ENCODE measurements at places on chromosomes 12 and 14.

- DNase-seq = no peak
Measured at GRCh38 chr12:42386308-42386707, 60.3 kb downstream of the PPHLN1 start.

DNA sequence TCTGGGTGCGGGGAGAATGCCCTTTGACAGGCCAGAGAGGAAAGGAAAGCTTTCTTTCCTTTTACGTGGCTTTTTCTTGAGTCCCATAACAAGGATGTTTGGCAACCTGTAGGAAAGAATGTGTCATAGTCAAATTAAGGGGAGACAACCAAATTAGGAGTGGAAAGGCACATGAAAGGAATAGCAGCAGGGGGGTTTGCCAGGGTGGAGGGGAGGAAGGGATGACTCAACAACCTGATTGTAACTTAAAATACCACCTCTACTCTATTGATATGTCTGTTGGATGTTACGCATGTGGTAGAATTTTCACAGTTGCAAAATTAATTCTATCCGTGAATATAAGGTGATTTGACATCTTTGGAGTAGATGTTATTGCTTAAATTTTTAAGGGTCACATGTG is 28.5 kb upstream of the MYBPC1 start:
- DNase-seq = no peak

DNA sequence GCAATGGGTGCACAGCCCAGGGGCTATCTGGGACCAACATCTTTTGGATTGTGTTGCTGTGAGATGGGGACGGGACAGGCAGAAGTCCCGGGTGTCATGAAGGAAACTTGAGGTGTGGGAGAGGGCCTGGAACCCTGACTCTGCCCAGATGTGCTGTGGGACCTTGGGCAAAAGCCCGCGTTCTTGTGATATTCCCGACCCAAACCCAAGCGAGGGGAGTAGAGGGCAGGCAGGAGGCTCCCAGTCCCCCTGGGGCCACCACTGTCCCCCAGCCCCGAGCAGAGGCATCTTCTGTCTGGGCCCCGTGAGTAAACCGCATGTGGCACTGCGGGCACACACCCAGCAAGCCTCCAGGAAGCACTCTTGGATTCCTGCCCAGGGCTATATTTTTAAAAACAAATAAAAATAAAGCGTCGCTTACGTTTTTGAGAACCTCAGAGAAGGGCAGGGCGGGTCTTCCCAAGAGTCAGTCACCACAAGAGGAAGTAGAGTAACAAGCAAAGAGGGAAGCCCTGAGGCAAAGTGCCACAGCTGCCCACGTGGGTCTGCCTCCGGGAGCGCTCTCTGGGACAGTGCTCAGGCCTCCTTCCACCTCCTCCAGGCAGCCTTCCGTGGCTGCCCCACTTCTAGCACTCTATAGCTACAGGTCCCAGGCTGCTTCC is 39.5 kb downstream of the BEGAIN start:
- DNase-seq = no peak

DNA sequence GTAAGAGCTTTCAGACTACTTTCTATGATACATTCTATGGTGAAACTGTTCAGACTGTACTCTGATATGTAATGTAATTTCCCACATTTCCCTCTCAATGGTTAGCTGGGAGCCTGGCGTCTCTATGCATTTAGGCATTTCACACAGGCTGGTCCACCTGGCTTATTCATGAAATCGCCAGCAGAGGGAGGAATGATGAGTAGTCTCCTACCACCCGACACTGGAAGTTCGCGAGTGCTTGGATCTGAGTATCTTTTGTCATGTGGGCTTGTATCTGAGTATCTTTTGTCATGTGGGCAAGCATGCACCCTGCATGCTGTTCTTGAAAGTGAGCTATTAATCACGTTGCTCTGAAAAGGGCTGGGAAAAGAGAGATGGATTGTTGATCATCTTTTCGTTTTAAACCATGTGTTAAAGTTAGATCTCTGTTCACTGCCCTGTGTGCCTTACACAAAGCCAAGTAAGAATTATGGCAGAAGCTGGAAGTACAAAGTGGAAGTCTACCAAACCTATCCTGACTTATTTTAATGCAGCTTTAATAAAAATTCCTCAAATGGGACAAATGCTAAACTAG is 235.0 kb downstream of the ATP23 start:
- no peak for DNase-seq

- no peak for DNase-seq
Measured at GRCh38 chr14:105898482-105899010, 372.2 kb downstream of the TMEM121 start.

DNA sequence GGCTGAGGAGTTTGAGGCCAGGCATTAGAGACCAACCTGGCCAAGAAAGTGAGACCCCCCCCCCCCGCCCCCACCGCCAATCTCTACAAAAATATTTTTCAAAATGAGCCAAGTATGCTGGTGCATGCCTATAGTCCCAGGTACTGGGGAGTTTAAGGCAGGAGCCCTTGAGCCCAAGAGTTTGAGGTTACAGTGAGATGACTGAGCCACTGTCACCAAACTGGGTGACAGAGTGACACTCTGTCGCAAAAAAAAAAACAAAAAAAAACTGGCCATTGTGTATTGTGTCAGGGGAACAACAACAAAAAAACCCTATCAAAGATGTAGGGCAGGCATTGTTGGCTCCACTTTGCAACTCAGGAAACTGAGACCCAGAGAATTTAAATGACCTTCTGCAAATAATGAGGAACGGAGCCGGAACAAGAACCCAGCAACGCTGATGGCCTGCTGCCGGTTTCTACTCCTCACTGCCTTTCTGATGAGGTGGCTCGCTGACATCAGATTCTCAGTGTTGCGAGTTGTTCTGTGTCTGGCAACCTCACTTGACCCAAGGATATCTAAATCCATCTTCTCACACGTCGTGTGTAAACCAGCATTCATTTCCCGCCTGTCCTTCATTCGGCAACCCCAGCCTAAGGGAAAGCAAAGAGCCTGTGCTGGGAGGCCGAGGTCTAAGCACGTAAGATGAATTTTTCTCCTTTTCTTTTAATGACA is 195.2 kb upstream of the CRY1 start:
- DNase-seq = no peak

- no peak for DNase-seq
Measured at GRCh38 chr12:111182382-111182781, 186.5 kb downstream of the PHETA1 start.

GRCh38 chr14:104085889-104086201 is 345 bp downstream of the ASPG start:
- DNase-seq = no peak

DNA sequence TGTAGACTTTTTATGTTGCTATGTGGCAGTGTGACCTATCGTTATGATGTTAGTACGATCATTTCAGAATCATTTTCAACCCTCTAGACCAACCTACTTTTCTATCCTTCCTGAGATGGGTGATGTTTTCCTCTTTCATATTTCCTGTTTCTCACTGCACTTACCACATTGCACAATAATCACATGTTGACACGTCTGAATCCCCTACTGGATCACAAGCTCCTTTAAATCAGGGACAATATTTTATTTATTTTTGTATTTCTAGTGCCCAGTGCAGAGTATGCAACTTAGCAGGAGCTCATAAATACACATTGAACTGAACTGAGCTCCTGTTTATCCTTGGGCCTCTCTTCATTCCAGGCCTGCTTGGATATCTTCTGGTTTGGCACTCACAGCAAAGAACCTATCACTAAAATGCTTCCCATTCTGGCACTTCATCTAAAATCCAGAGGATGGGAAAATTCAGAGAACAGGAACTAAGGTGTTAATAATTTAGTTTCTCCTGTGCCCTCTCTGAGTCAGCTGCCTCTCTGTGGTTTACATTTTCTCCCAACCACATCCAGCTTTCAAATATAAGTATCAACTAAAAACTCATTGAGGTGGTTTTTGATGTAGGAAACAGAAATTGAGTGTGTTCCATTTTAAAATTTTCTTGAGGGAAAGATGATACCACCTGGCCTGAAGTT is 69.4 kb upstream of the DYRK2 start:
- DNase-seq = no peak

Data from left renal cortex interstitium (tissue), 4 donors.